ENCODE measurements at places on chromosomes 4 and X.

- DNase-seq = no peak
These were observed 14.9 kb downstream of the RNF212 start for GRCh38 chr4:1098311-1098925.

DNA sequence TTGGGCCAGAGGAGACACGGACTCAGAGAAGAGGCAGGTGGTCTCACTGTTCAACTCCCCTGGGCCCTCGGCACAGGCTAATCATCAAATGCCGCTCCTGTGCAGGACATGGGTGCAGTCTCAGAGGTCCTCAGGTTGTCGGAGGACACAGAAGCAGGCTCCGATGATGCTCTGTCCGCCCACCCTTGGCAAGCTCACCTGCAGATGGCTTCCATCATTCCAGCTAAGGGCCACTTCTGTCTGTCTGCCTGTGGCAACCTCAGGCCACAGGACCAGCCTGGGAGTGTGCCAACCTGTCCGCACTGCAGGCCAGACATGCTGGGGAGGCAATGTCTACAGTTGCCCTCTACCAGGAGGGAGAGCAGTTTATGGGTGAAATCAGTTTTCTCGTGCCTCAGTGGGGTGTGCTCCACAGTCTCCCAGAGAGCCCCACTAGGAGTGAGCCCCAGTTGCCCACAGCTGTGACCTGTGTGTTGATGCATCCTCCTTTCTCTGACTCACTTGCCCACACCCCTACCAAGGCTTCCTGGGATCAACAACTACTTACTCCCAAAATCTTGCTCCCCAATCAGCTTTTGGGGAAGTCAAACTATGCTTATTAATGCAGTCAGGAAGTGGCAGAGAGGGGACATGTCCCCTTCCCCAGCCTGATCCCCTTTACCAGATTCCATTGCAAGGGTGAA lies 55.9 kb downstream of the HTRA3 start:
- DNase-seq = peak; percentile 24

GRCh38 chr4:139898293-139898692 lies 232.7 kb downstream of the MGST2 start:
- DNase-seq = no peak

DNA sequence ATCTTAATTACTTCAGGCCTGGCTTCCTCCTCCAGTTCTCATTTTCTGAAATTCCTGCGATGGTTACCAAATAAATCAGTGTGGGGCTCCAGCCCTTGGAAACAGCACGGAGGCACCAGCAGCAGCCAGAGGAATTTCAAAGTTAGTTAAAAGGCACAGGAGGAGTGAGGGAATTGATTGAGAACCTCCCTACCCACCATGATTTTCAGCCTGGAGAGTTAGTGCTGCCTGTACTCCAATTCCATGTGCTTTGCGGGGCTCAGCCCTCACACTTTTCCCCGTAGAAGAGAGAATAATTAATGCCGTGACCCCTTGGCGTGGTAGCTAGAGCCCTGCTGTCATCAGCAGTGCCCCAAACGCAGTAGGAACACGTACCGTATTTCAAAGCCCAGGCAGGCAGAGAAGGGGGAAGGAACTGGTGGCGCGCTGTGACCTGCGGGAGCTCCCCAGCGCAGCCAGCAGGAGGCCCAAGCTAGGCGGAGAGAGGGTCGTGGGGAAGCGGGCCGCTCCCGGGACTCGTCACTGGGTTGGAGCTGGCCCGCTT lies 84.0 kb upstream of the IGFBP7 start:
- no peak for DNase-seq

GRCh38 chrX:11688201-11688600 lies 22.5 kb upstream of the ARHGAP6 start:
- DNase-seq = no peak
